ENCODE measurements at places on chromosomes 3 and 15. TPM values are rescaled to one million over a fixed set of nuclear protein-coding genes. Genes with fewer than 3 reads are reported as not detected.

TNFAIP8L3 gene
- total RNA-seq = 24.5 TPM

HDAC11 gene
- total RNA-seq = 19.9 TPM

DNA sequence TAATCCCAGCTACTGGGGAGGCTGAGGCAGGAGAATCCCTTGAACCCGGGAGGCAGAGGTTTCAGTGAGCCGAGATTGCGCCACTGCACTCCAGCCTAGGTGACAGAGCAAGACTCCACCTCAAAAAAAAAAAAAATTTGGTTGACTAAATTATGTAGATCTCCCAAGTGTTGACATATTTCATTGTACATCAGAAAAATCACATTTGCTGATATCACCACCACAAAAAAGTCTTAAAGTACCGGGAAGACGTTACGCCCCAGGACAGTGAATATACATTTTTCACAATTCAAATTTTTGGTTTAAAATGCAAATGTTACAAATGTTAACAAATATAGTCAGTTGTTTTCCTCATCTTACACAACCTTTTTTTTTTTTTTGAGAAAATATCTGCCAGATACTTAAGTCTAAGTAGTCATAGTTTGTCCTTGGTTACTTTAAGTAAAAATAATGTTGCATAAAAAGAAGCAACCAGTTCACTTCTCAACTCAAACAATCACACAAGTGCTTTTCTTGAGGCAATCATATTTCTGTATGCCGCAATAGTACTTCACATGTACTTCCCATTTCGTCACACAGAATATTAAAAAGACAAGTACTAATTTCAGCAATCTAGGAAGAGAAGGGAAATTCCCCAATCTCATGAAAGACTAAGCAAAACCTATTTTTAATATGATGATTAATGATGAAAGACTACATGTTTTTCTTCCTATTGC, 41.0 kb upstream of the TCF12 start:
- no peak for DNase-seq

DNA sequence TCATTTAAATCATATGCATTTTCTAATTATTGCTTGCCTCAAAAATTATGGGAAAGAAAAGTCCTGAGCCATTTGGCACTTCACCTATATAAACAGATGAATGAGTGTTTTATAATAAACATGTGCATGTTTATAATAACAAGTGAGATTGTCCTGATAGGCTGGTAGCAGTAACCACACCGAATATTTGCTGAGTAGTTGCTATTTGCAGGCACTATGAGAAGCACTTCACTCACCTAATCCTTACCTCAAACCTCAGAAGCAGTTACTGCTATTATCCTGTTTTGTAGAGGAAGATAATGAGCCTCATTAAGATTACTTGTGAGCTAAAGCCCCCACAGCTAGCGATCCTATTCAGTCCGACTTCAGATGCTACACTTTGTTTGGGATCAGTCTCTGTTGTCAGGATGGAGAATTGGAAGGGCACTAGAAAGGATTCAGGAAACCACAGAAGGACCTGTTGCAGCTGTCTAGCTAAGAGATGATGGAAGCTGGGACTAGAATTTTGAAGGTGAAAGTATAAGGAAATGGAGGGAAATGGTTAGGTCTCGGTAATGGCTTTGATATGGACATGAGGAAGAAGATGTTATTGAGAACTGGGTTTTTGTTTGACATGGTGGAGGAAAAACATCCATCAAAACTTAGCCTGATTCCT, 28.4 kb upstream of the MAGI1 start:
- no peak for DNase-seq

GRCh38 chr3:173823911-173824460, 426.4 kb downstream of the NLGN1 start:
- no peak for DNase-seq

GRCh38 chr3:177977381-177978158, 558.7 kb upstream of the KCNMB2 start:
- no peak for DNase-seq

DNA sequence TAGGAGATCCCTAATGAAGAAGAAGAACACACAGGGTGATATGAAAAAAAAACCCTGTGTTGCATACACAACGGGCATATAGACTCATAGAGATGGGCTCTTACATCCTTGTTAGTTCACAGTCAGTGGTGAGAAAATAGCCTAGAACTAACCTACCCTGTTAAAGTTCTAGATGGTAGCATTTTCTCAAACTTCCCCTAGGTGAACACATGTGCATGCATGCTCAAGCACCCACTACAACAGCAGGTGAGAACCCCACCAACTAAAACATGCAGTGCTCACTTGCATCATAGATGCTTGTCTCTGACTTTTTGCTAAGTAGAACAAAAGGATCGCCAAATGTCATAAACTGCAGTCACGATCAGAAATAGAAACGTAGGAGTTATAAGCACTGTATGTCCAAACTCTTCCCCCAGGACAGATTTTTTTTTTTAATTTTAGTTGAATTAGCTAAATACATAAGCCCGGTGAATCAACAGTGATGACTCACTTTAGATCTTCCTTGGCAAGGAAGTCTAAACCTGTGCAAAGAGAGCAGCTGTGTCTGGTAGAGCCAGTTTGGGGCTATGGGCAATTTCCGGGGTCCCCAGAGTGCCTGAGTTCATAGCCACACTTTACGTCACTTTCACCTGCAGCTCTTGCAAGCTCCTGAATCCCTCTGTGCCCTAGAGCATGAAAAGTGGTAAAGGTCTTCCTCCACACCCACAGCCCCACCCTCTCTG, 96.2 kb upstream of the SEMA6D start:
- no peak for DNase-seq

GRCh38 chr3:11195721-11196332, 41.5 kb downstream of the HRH1 start:
- DNase-seq = no peak

DNA sequence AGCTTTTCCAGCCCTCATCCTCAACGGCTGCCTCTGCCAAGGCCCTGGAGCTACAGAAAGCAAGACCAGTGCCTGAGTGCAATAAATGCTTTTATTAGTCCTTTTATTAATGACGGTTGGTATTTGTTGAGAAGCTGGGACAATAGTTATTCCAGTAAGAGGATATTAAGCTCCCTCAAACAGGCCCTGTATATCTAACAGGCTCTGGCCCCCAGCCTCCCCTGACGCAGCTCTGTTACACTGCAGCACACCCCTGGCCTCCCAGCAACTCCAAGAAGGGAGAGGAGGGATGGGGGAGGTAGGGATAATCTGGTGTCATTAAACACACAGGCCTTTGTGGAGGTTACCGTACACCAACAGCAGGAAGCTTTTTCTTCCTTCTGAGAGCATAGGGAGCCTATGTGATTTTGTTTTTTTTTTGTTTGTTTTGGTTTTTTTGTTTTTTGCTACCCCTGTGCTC, 30.8 kb upstream of the MAGEF1 start:
- no peak for DNase-seq

DNA sequence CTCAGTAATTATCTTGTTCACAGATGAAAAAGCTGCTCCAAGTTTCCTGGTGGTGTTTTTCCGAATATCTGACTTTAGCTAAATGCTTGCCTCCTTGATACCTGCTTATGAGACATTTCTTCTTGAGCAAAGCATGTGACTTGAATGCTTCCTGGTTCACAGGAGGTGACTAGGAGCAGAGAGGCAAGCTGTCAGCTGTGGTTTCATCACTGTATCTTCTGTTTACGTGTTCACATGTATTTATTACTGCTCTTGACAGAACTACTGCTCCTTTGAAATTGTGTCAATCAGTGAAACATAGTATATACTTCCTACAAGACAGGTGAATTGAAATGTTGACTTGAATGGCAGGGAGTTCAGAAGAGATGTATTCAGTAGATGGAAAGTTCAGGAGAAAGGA, 8.9 kb upstream of the SPPL2A start:
- no peak for DNase-seq

All from aorta (tissue), 5 donors.